NT2/D1 (cell line): ENCODE measurements at places on chromosomes 12 and 14.
A peak's percentile ranks its signal among the peaks of the same experiment; 100 is the strongest.

GRCh38 chr12:131959116-131959515 lies 9.4 kb downstream of the EP400 start:
- DNase-seq, result no peak

DNA sequence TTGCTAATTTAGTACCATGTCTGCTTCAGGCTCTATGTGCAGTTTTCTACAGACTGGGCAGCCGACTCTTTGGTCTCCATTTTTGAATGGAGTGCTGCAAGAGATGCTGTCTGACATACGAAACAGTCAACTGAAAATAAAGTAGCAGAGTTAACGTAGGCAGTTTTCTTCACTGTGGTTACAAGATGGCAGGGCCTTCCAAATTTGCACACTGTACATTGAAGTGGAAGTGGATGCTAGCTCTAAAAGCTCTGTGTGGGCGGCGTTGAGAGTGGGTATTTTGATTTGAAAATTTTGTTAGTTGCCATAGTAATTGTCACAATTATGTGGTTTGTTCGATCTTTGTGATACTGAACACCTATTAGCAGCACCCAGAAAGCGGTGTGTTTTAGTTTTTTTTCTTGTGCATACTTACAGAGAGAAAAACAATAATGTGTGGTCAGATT lies 154.9 kb upstream of the ATP2B1 start:
- DNase-seq, result no peak

- DNase-seq, result no peak
Measured at GRCh38 chr14:20712904-20713303, 24.3 kb downstream of the ANG start.

DNA sequence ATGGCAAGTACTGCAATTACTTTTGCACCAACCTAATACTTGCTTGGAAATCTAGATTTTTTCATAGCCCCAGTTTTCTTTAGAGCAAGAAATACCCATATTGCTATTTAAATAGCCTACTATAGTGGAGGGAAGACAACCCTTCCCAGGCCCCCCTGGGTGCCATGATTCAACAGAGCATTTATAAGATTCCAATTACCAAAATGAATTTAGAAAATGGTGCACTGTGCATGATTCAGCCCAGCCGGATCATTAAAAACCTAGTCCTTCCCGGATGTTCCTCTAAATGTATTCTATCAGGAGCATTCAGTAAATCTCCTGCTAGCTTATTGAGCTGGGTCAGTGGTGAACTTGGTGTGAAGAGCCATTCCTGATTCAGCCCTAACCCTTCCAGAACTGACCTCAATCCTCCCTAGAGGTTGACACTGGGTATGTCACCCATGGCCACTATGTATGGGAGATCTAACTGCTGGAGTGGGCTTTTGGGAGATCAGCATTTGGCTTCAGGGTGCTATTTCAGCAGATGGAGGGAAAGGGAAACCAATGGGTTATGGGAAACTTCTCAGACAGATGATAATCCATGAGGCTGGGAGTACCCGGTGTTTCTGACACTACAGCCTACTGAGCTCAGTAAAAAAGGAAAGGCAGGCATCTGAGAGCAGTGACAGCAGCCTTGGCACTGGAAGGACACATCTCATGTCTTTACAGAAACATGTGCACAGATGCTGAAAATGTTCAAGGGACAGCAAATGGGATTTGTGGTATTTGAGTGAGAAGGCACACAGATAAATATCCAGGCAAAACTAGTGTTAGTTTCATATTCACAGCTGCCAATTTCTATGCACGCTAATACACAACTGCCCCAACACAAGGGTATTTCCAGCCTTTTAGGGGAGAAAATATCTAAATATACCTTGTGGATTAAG lies 258.9 kb downstream of the DPF3 start:
- DNase-seq, result no peak

- DNase-seq, result no peak
Measured at GRCh38 chr12:102487226-102487625, 6.9 kb upstream of the IGF1 start.

GRCh38 chr12:46148327-46149078 lies 120.3 kb downstream of the SLC38A1 start:
- no peak for DNase-seq

DNA sequence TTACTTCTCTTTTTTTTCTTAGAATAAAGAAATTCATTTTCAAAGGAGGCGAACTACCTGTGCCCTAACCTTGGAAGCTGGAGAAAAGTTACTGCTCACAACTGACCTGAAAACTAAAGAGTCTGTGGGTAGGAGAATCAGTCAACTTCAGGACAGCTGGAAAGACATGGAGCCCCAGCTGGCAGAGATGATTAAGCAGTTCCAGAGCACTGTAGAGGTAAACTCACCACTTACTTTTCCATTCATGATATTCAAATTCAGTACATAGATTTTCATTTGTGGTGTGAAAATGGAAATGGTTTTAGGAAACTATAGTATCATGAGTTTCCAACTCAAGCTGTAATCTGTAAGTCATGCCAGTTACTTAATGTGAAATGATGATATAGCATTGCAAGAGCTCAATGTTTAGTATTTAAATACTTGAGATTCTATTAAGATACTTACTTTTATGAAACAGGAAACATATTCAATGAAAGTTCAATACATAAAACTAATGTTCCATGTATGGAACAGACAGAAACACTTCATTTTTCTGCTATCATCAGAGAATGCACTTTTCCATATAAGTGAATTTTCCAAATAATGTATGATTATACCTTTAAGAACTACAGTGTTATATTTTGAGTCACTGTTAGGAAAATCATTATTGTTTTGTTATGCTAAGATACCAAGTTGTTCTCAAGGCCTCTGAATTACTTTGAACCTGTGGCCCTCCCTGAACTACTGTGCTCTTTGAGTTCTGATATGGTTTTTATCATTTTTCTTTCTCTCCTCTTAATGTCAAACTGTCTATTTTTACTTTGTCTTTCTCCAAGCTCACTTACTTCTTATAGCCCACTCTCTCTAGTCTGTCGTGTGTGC lies 119.0 kb downstream of the ESR2 start:
- DNase-seq, result no peak

GRCh38 chr12:74415633-74416032 lies 122.0 kb upstream of the ATXN7L3B start:
- peak; percentile 18 for DNase-seq
